NCI-H1048 (cell line): ENCODE measurements at places on chromosomes 13 and 19.

- DNase-seq = no peak
Observed at GRCh38 chr19:34363094-34363493, 1.9 kb upstream of the GPI start.

DNA sequence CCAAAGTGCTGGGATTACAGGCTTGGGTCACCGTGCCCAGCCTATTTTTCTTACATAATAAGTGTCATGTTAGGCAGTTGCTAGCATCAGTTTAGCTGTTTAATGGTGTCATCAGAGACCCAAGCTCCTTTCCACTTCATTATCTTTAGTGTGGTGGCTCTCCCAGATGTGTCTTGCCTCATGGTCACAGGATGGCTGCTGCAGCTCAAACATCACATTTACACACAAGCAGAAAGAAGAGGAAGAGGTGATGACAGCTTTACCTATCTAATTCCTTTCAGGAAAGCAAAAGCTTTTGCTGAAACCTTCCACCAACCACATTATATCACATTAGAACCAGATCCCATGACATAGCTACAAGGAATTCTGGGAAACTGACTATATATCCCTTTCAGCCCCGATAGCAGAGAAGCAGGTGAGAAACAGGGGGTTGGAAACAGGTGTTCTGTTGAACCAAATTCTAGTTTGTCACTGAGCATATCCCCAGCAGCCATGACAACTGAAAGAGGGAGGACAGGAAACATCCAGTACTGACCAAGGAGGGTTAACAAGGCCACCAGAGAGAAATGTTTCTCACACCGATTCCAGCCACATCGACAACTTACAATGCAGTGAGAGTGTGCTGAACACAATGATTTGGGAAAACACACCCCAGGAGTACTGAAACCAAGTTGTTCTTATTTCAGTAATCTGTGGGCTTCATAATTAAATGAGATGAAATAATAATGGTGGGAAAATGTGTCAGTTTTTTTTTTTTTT lies 617.0 kb downstream of the UQCRFS1 start:
- DNase-seq = no peak

DNA sequence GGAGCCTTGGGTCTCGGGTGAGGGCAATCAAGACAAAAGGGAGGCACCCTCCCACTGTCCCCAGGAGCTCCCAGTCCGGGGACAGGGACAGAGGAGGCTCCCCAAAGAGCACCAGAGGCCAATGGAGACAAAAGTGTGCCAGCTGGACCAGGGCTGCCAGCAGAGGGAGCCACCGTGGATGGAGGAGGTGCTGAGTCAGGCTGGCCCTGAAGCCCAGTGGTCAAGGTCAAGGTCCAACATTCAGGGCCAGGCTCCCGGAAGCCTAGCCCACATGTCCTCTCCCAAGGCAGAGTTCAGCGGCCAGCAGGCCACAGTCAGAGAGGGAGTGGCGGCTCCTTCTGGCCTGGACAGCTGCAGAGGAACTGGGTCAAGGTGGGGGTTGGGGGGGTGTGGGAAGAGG lies 8.4 kb downstream of the COL5A3 start:
- no peak for DNase-seq

DNA sequence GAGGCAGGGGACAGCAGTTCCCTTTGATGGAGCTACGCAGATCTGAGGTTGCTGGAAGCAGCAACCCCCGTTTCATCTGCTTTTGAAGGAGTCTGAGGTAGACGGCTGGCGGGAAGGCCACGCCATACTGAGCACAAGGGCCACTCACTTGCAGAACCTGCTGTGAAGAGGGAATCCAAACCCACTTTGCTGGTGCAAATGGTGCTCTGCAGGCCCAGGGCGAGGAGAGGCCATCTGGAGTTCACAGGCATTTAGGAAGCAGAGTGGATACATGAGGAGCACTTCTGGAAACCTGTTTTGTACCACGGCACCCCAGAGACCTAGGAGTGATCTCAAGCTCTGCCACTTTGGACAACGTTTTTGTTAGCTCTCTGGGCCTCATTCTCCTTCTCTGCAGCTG lies 227.8 kb downstream of the UQCRFS1 start:
- no peak for DNase-seq

DNA sequence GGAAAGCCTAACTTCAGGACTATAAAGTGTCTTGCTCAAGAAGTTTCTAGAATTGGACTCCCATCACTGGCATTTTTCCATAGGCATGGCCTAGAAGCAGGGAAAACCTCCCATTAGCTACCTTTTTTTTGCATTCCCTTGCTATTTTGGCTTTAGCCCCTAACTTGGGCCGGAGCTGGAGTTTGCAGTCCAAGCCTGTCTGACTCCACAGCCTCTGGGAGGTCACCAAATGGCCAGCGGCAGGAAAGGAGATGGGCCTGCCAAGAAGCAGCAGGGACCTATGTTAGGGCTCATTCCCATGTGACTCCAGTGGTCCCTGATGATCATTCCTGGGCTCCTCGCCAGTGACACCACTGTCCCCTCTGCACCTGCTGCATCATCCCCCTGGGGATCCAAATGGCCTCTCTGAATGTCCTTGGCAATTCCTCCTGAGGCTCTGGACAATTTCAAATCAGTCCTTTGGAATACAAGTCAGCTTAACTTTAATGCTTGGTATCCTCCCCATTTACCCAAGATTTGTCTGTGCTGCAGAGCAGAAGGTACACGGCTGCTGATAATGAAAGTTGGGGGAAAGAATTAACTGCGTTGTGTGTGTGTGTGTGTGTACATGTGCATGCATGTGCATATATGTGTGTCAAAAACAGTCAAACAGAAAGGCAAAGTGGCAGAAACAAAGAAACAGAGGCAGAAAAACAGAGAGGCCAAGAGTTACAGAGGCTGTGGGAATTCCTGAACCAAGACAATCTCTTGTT lies 69.8 kb upstream of the SERP2 start:
- DNase-seq = no peak

- DNase-seq = no peak
Observed at GRCh38 chr19:45815481-45816216, 541 bp upstream of the RSPH6A start.

DNA sequence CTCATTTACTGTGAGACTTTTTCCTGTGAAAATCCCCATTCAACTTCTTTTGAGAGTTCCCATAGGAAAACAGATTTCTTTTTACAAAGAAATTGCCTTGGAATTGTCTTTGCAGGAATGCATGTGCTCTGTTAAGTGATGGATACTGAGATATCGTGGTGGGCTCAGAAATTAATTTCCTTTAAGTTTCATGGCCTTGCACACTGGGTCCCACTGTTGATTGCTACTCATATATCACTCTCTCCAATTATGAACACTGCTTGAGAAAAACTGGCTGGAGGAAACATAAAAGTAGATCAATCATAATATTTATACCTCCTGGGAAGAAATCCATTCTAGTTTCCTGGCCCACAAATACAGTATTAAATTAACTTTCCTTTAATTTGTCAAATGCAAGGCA lies 131.3 kb downstream of the OXGR1 start:
- no peak for DNase-seq
